ENCODE measurements at places on chromosomes 5 and 9.
A peak's percentile ranks its signal among the peaks of the same experiment; 100 is the strongest.

- no peak for DNase-seq
Measured at GRCh38 chr9:105051897-105052296, 123.9 kb upstream of the ABCA1 start.

- no peak for DNase-seq
Measured at GRCh38 chr9:35407846-35408245, 82.1 kb upstream of the RUSC2 start.

DNA sequence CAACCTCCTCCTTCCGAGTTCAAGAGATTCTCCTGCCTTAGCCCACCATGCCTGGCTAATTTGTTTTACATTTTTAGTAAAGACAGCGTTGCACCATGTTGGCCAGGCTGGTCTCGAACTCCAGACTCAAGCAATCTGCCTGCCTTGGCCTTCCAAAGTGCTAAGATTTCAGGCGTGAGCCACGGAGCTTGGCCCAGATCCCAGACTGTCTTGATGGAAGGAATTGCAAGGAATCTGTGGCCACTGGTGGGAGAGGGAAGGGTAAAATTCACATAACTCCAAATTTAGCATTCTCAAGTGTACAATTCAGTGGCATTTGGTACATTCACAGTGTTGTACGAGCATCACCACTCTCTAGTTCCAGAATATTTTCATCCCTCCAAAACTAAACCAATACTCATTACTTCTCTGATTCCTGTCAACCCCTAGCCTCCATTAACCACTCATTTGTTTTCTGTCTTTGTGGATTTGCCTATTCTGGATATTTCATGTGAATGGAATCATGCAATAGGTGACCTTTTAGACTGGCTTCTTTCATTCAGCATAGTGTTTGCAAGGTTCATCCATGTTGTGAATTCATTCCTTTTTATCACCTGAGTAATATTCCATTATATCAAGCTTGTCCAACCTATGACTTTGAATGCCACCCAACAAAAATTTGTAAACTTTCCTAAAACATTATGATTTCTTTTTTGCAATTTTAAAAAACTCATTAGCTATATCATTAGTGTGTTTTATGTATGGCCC, 8.9 kb upstream of the MYO10 start:
- DNase-seq: no peak

GRCh38 chr9:92749934-92750315, 14.7 kb downstream of the BICD2 start:
- DNase-seq: no peak

DNA sequence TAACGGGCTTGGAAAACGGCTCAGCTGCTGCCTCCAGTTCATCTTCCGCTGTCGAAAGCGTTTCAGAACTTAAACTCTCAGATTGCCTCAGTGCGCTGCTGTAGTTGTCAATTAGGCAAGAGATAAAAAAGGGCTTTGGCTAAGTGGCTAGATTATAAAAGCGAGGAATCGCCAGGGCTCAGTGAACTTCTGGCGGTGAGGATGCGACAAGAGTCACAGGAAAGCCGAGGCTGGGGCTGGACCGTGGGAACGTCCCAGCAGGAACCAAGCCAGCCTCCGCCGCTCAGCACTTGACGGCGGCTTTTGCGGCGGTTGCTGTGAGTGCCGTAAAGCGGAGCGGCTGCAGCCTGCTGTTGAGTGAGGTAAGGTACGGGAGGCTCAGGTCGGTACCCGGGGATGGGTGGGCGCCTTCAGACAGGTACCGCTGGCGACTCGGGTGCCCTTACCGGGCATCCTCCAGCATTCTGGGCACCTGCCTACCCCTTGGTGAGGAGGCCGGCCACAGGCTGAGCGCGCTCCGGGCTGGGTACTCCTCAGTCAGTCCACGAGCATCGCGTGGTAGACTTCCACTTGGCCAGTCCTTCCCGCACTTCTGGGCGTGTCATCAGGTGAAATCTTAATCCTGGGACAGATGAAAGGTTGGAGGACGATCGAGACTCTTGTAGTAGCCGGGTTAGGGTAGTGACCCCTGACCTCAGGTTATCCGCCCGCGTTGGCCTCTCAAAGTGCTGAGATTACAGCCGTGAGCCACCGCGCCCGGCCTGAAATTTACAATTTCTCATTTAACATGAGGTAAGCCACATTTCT, at the start of gene FKTN:
FKTN (plus strand) TSS at position 328 of the 807 bp plus-strand sequence. CDS start 16,902 bp downstream, outside the sequence.
- peak; percentile 69 for DNase-seq

DNA sequence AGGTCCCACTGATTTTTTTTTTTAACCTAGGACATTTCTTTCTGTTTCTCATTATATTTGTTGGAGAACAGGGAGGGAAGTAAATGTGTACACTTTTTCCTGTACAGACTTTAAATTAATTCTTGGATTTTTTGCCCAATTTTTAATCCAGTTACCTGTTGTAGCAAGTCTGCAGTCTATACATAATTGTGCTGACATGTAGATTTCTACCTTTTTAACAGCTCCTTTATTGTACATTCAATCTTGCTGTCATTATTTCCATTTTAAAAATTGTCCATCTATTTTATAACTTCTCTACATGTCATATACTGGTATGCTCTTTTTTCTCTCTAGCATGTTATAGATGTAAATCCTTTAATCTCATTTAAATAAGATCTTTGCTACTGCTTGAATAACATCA, 1838.7 kb upstream of the CDH9 start:
- DNase-seq: no peak

GRCh38 chr9:116420993-116421538, 266.0 kb upstream of the TRIM32 start:
- no peak for DNase-seq

- DNase-seq: no peak
Measured at GRCh38 chr9:95379630-95380029, 62.1 kb upstream of the FANCC start.

GRCh38 chr9:119601632-119602031, 232.4 kb upstream of the BRINP1 start:
- no peak for DNase-seq

DNA sequence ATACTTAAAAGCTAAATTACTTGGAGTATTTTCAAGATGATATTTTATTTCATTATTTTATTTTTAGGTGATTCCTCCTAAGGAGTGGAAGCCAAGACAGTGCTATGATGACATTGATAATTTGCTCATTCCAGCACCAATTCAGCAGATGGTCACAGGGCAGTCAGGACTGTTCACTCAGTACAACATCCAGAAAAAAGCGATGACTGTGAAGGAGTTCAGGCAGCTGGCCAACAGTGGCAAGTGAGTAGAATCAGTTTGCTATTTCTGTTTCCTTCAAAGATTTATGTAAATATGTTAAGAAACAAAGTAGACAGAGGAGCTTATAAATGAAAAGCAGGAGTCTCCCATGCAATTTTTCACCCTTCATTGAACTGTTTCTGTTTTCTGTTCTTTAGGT, 47.8 kb downstream of the KDM4C start:
- DNase-seq: no peak

- DNase-seq: no peak
Measured at GRCh38 chr5:32434221-32434620, 10.3 kb downstream of the ZFR start.

GRCh38 chr5:97131921-97132320, 10.5 kb downstream of the LIX1 start:
- DNase-seq: no peak

GRCh38 chr9:33120620-33121019, 44.1 kb upstream of the SMU1 start:
- DNase-seq: no peak

DNA sequence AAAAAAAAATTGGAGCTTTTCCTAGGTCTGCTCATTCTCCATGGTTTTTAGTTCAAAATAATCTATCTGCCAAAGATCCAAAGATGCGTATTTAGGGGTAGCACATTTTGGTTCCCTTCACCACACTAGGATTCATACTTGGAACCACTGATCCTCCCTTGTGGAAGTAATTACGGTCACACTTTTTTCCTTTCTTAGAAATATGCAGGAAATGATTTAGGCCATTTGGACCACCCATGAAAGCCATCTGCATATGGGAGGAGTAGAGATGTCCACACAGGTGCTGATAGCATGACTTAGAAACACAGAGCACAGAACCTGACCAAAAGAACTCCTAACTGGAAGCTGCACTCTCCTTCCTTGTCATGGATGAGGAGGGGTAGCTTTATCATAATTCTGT, 105.9 kb upstream of the RAI14 start:
- no peak for DNase-seq

DNA sequence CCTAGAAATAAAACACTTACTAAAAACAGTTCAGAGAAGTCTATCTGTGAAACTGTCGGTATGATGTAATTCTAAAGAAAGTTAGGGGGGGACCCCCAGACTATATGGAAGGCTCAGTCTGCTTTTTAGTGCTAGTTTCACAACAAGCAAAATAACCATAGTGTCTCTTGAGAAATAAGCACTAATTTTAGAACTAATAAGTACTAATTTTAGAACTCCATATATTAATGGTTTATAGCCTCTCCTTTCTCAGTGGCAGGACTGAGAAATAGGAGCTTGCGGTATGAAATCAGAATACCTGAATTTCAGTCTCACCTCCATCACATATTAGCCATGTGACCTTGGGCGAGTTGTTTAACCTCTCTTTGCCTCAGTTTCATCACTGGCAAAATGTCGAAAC, 1.4 kb upstream of the PHF24 start:
- DNase-seq: no peak

GRCh38 chr5:50699737-50700136, 33.3 kb downstream of the PARP8 start:
- no peak for DNase-seq

GRCh38 chr5:81067406-81067805, 107.2 kb downstream of the RASGRF2 start:
- DNase-seq: no peak

GRCh38 chr9:119986713-119987112, 593.3 kb downstream of the CDK5RAP2 start:
- DNase-seq: no peak

DNA sequence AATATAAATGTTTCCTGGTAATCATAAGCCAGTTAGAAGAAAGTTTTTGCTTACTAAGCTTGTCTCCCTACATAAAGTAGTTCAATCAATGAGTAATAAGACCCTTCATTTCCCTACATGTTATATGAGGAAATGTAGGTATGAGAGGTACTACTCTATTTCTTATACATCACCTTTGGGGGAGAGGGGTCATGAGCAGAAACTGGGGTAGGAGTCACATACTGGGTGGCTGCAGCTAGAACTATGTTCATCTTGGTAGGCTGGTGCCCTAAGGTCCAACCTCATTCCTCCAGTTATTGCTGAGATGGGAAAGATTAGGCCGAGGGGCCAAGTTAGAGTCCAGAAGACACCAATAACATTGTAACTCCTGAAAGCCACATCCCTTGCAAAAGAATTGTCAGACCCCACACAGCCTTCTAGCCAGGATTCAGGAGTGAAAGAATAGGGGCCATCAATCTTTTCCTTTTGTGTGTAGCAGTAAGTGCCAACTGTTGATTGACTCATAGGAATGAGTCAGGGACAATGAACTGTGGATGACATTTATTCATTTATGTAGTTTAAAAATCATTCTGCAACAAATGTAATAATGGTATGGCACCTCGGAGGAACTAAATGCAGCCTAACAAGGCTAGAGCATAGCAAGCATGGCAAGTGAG, 21.6 kb upstream of the SREK1 start:
- DNase-seq: no peak

DNA sequence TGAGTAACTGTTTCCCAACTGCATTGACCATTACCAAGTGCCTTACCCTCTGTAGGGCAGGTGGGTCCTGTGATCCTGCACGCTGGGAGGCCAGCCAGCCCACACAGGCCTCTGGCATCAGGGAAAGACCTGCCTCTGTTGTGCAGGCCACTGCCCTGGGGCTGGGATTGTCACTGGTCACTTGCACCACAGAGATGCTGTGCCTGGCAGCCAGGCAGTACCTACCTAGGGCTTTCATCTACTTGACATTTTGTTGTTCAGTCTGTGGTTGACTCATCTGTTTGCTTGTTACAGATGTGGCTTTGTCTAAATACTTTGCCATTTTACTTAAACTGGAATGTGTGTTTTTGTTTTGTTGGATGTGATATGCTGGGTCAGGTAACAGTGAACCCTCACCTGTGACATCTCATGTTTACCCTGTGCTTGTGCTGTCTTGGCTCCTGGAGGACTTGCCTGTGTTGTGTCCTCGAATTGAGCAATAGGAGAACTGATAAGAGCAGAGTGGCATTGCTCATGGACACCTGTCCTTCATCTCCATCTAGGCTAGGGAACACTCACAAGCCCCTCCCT, 32.8 kb downstream of the SECISBP2 start:
- no peak for DNase-seq

- no peak for DNase-seq
Measured at GRCh38 chr5:140480310-140481014, 67.0 kb upstream of the EIF4EBP3 start.

All from stimulated activated CD8-positive, alpha-beta memory T cell treated with anti-CD3 and anti-CD28 coated beads, Interleukin-15, amount 100 ng/mL, for 4 hours (primary cell).